ENCODE measurements at places on chromosomes 6 and 20. TPM values are rescaled to one million over a fixed set of nuclear protein-coding genes. Genes with fewer than 3 reads are reported as not detected.

DNA sequence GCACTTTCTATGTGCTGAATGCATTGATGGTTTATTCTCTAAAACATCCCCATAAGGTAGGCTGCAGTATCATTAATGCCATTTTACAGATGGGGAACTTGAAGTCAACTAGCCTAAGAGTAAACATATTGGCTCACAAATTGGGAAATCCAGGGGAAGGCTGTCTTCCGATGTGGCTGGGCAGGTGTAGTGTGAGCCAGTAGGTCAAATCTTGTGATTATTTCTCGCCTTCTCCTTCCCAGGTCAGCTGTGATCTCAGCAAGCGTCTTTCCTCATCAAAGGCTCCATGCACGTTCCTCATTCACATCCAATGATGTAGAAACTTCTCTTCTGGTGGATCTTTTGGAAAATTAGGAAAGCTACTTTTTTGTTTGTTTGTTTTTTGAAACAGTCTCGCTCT is 94.1 kb upstream of the SHLD1 start:
- no peak overlapping the region for H3K4me3 ChIP-seq
- H3K27ac ChIP-seq, result peak overlapping the region; percentile 89
- H3K4me1 ChIP-seq, result peaks cover 53% of the 10 kb centered on the region
- no peaks in the 10 kb centered on the region for H3K36me3 ChIP-seq
- no peak for DNase-seq

MAN1A1 gene
- 71.7 TPM for total RNA-seq

- no peak for DNase-seq
- no peaks in the 10 kb centered on the region for H3K36me3 ChIP-seq
- no peak overlapping the region for H3K4me3 ChIP-seq
These were observed 104.4 kb downstream of the MRPL14 start for GRCh38 chr6:44022671-44023352.

DNA sequence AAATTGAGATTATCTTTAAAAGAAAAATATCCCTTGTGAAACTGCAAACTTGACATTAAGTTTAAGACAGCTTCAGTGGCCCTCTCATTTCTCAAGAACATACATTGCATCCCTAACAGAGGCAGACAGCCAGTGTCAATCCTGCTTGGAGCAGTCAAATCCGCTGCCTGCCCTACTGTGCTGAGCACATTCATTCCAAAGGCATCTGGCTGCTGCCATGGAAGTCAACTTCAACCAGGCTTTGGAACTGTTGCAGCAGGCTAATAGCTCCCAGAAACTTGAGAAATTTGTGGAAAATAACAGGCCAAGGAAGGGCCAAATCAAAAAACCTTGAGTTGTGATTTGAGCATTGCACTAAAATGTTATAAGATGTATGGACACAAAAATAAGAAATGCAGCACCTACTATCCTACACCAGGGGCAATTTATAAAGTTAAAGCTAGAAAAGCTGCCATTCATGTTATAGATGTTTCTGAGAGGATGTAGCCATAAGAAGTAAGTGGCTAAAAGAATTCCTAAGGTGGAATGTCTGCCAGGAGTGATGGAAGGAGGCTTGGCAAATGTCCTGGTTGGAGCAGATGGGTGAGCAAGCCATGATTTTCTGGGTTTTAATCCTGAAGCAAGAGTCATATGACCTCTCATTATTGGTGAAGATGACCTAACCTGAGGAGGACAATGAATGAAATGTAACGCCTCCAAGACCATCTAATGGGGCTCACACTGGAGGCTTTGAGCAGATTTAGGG is 31.4 kb upstream of the HAO1 start:
- H3K4me1 ChIP-seq, result no peaks in the 10 kb centered on the region
- H3K27me3 ChIP-seq, result no peaks in the 10 kb centered on the region
- no peak for DNase-seq
- H3K27ac ChIP-seq, result no peak overlapping the region
- no peak overlapping the region for H3K4me3 ChIP-seq

GRCh38 chr6:155510879-155511278 is 55.2 kb upstream of the NOX3 start:
- DNase-seq, result no peak
- no peaks in the 10 kb centered on the region for H3K36me3 ChIP-seq
- no peaks in the 10 kb centered on the region for H3K4me1 ChIP-seq
- no peak overlapping the region for H3K27ac ChIP-seq
- no peaks in the 10 kb centered on the region for H3K27me3 ChIP-seq
- H3K4me3 ChIP-seq, result no peak overlapping the region

DNA sequence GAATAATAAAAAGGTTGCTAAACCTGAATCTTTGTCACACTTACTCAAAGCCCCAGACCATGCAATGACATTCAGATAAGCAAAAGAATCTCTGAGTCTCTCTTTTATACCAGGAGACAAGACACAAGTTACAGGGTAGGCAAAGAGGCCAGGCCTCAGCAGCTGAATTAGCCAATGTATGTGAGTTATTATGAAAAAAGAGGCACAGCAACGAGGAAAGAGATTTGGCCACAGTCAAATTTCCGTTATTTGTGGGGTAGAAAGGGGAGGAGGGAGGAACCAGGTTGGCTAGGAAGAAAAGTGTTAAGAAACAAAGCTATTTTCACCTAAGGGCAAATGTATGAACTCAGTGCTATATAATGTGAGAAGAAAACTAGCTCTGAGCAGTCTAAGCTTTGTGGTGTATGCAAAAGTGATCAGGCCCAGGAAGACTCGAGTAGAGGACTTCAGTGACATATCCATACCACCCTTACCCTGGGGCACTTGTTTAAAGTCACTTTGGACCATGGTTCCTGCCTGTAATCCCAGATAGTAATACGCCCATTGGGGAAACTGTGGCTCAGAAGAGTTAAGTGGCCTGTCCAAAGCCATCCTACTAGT is 19.1 kb downstream of the IPCEF1 start:
- no peak for DNase-seq
- no peaks in the 10 kb centered on the region for H3K36me3 ChIP-seq
- no peak overlapping the region for H3K4me3 ChIP-seq
- no peaks in the 10 kb centered on the region for H3K27me3 ChIP-seq
- H3K4me1 ChIP-seq, result peaks cover 13% of the 10 kb centered on the region

DNA sequence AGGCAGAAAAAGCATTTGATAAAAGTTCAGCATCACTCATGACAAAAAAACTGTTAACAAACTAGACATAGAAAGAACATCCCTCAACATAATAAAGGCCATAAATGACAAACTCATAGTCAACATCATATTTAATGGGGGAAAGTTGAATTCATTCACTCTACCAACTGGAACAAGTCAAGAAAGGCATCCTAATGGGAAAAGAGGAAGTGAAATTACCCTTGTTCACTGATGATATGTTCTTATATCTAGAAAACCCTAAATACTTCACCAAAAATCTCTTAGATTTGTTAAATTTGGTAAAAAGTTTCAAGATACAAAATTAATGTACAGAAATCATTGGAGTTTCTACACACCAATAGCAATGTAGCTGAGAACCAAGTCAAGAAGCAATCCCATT is 48.9 kb downstream of the GGTLC1 start:
- H3K27me3 ChIP-seq, result no peaks in the 10 kb centered on the region
- DNase-seq, result no peak
- no peak overlapping the region for H3K4me3 ChIP-seq
- H3K4me1 ChIP-seq, result no peaks in the 10 kb centered on the region
- H3K27ac ChIP-seq, result no peak overlapping the region

EYA2 gene
- 10.6 TPM for total RNA-seq

SMIM29 gene
- 26.0 TPM for total RNA-seq

All from thyroid gland (tissue), 4 donors.